Activated CD8-positive, alpha-beta T cell treated with anti-CD3 and anti-CD28 coated beads for 36 hours (primary cell): ENCODE measurements at places on chromosomes 3 and 15. TPM values are rescaled to one million over a fixed set of nuclear protein-coding genes. Genes with fewer than 3 reads are reported as not detected.
A peak's percentile ranks its signal among the peaks of the same experiment; 100 is the strongest.

Gene IL17RC
- 0.32 TPM for total RNA-seq

Gene FHIT
- 7.9 TPM for total RNA-seq

Gene MESP1
- 5.3 TPM for total RNA-seq

Gene UROC1
- total RNA-seq, result not detected

Gene ARID3B
- 35.2 TPM for total RNA-seq

Gene FANCD2OS
- total RNA-seq, result not detected

DNA sequence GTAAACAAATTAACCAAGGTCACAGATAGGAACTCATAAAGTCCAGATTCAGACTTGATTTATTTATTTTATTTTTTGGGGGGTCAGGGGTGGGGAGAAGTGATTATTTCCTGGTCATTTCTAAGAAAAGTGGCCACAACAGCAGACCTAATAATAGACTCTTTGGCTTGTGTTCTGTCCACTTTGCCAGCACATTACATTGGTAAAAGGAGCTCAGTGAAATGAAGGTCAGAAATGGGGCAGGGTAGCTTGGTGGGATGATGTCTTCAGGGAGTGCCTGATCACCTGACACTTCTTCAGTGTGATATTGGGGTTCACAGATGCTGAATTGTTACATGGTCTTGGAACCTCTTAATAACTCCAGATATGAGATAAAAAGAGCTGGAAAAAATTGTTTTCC is 10.1 kb downstream of the VPS8 start:
- no peak overlapping the region for H3K4me3 ChIP-seq
- peaks cover 7% of the 10 kb centered on the region for H3K36me3 ChIP-seq
- H3K27me3 ChIP-seq, result no peaks in the 10 kb centered on the region
- no peak for DNase-seq
- H3K27ac ChIP-seq, result no peak overlapping the region

- peaks cover 21% of the 10 kb centered on the region for H3K36me3 ChIP-seq
- DNase-seq, result no peak
- no peak overlapping the region for H3K4me3 ChIP-seq
- H3K4me1 ChIP-seq, result peaks cover 50% of the 10 kb centered on the region
- H3K27me3 ChIP-seq, result no peaks in the 10 kb centered on the region
Observed at GRCh38 chr3:27452368-27453090, 31.7 kb downstream of the SLC4A7 start.

DNA sequence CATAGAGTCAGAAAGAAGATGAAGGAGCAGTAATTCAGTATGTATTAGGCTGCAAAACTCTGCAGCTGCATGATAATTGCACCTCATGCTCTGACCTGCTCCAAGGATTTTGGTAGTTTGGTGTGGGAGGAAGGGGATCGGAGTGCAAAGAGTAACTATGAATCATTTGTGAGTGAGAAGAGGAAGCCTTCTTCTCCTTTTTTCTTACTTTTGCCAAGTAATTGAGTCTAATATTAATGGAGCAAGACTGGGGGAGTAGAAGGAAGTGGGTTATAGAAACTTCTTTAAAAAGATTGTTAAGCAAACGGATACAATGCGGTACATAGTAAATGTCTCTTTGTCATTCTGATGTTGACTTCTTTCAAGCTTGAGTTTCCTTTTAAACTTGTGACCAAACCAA is 276.5 kb downstream of the EDEM1 start:
- no peaks in the 10 kb centered on the region for H3K36me3 ChIP-seq
- H3K4me3 ChIP-seq, result no peak overlapping the region
- H3K27ac ChIP-seq, result no peak overlapping the region
- DNase-seq, result no peak
- peaks cover 9% of the 10 kb centered on the region for H3K27me3 ChIP-seq
- no peaks in the 10 kb centered on the region for H3K4me1 ChIP-seq

DNA sequence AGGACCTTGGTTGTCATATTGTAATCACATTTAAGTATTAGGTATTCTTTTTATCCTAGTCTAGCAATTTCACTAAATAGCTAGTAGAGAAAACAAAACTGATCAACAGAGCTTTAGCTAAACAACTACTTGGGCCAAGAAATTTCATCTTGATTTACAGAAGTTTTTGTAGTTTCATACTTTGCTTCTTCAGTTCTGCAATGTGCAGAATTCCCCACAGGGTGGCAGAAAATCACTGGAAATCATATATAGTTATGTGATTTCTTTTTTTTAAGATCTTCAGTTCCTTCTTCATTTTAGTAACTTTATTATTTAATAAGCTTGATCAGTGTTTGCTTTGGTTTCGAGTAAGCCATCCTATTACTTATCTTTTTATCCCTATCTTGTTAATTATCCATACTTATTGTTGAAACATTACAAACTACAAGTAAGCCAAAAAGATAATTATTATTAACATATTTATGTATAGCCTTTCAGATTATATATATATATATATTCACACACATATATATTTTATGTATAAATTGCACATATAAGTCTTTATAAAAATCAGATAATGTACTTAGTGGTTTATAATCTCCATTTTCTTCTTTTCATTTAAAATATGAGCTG is 2.2 kb upstream of the BNIP2 start:
- DNase-seq, result peak; percentile 75
- peaks cover 24% of the 10 kb centered on the region for H3K4me1 ChIP-seq
- H3K4me3 ChIP-seq, result peak overlapping the region; percentile 40
- no peaks in the 10 kb centered on the region for H3K27me3 ChIP-seq
- peaks cover 9% of the 10 kb centered on the region for H3K36me3 ChIP-seq

- no peak overlapping the region for H3K4me3 ChIP-seq
- no peaks in the 10 kb centered on the region for H3K27me3 ChIP-seq
- no peak overlapping the region for H3K27ac ChIP-seq
- H3K4me1 ChIP-seq, result no peaks in the 10 kb centered on the region
- DNase-seq, result no peak
Observed at GRCh38 chr3:47859956-47860605, 57.1 kb downstream of the DHX30 start.

DNA sequence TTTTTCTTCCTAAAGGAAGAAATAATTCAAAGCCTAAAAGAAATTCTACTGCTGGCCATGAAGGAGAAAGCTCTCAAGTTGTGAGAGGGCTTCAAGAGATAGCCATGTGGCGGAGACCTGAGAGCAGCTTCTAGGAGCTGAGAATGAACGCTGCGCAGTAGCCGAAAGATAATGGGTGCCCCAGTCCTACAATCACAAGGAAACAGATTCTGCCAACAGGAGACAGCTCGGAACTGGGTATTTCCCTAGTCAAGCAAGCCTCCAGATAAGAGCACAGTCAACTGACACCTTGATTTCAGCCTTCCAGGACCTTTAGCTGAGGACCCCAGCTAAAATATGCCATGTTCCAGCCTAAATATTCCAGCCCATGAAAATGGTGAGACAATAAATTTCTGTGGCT is 824.1 kb downstream of the FHIT start:
- H3K27ac ChIP-seq, result no peak overlapping the region
- H3K4me3 ChIP-seq, result no peak overlapping the region
- DNase-seq, result no peak
- no peaks in the 10 kb centered on the region for H3K27me3 ChIP-seq
- no peaks in the 10 kb centered on the region for H3K36me3 ChIP-seq

DNA sequence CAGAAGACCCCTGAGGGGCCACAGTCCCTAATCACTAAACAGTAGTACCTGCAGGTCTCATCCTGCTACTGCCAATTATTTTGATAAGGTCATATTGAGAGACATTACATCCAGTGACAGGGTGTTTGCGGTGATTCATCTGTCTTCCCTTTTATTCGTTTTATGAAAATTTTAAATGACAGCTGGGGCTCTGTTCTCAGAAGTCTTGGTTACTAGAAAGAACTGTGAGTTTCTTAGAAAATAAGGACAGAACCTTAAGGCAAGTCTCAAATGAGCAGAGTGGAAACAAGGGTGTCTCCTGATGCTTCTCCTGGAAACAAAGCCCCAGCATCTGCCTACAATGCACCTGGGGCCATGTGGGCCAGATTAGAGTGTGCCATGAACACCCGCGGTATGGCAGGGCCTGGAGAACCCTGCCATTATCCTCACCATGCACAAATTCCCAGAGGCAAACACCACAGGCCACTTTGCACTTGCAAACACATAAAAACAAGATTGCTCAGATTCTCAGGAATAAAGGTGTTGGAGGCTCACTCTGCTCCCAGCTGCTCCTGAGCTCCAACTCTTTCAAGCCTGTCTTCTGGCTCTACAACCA is 66.3 kb upstream of the IQSEC1 start:
- peaks cover 2% of the 10 kb centered on the region for H3K27me3 ChIP-seq
- no peak for DNase-seq
- no peak overlapping the region for H3K4me3 ChIP-seq
- no peak overlapping the region for H3K27ac ChIP-seq

DNA sequence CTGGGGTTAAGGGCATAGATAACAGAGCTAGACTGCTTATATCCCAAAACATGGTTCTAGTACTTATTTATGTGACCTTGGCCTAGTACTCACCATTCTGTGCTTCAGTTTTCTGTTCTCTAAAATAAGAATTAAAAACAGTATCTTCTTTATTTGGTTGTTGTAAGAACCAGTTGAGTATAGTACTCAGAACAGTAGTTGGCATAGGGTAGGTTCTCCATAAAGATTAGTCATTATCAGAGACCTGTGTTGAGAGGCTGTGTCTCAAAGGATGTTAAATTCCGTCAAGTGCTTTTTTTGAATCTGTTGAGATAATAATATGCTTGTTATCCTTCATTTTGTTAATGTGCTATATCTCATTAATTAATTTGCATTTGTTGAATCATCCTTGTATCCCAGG is 47.4 kb upstream of the OSTN start:
- no peak for DNase-seq
- no peak overlapping the region for H3K27ac ChIP-seq
- H3K4me1 ChIP-seq, result no peaks in the 10 kb centered on the region
- no peaks in the 10 kb centered on the region for H3K27me3 ChIP-seq

DNA sequence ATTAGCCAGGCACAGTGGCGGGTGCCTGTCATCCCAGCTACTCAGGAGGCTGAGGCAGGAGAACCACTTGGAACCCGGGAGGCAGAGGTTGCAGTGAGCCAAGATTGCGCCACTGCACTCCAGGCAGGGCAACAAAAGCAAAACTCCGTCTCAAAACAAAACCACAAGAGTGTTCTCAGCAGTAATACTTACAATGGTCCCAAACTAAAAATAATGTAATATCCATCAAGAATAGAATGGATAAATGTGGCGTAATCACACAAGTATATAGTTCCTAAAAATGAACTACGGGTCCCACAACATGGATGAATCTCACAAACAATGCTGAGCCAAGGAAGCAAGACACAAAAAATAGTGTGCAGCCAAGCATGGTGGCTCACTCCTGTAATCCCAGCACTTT is 39.2 kb downstream of the STAG1 start:
- H3K4me3 ChIP-seq, result no peak overlapping the region
- H3K27me3 ChIP-seq, result no peaks in the 10 kb centered on the region
- no peak overlapping the region for H3K27ac ChIP-seq
- peaks cover 14% of the 10 kb centered on the region for H3K36me3 ChIP-seq
- H3K4me1 ChIP-seq, result peaks cover 18% of the 10 kb centered on the region

DNA sequence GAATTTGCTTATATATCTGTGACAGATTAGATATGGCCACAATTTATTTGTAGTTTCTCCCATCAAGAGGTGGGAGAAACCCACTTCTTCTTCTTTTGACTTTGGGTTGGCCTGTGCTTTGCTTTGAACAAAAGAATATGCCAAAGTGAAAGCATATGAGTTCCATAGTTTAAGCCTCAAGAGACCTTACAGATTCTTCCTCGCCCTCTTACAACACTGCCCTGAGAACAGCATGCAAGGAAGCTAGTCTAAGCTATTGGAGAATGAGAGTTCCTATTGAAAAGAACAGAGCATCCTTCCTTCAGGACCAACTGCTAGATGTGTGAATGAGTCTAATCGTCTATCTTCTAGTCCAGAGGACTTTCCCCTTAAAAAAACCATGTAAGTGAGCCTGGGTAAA is 394.8 kb downstream of the TUSC7 start:
- H3K4me3 ChIP-seq, result no peak overlapping the region
- H3K27me3 ChIP-seq, result peaks cover 1% of the 10 kb centered on the region
- no peaks in the 10 kb centered on the region for H3K4me1 ChIP-seq
- H3K36me3 ChIP-seq, result no peaks in the 10 kb centered on the region
- H3K27ac ChIP-seq, result no peak overlapping the region

DNA sequence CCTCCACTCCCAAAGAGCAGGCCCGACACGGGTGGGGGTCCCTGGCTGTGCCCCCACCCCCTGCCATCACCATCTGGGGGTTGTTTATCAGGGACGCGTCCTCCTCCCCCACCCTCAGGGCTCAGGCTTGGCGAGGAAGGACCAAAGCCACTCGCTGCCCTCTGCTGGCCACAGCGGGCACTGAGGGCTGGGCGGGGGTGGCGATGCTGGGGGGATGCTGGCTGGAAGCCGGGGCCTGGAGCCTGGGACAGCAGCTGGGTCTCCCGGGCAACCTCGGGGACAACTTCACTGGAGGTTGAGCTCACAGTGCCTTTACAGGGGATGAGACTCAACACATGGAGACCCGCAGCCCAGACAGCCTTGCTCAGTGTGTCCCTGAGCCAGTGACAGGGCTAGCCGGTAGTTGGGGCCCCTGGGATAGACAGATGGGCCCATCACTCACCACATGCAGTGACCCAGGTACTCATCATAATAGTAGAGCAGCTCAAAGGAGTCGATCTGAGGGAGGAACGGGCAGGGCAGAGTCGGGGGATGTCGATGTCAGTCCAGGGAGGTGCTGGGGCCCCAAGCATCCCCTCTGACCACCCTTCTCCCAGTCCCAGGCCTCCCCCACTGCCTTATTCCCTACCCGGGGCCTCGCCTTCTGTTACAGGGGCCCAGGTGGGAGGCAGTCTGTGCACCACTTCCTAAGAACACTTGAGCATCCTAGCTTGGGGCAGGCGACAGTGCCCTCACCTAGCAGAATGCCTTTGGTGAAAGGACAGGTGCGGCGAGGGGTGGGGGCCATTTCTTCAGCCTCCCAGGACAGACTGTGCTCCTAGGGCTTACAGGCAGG is 5.9 kb upstream of the CALML4 start:
- peak; percentile 64 for DNase-seq
- H3K36me3 ChIP-seq, result peaks cover 16% of the 10 kb centered on the region
- no peak overlapping the region for H3K4me3 ChIP-seq
